ENCODE measurements at places on chromosomes 12 and 14.

DNA sequence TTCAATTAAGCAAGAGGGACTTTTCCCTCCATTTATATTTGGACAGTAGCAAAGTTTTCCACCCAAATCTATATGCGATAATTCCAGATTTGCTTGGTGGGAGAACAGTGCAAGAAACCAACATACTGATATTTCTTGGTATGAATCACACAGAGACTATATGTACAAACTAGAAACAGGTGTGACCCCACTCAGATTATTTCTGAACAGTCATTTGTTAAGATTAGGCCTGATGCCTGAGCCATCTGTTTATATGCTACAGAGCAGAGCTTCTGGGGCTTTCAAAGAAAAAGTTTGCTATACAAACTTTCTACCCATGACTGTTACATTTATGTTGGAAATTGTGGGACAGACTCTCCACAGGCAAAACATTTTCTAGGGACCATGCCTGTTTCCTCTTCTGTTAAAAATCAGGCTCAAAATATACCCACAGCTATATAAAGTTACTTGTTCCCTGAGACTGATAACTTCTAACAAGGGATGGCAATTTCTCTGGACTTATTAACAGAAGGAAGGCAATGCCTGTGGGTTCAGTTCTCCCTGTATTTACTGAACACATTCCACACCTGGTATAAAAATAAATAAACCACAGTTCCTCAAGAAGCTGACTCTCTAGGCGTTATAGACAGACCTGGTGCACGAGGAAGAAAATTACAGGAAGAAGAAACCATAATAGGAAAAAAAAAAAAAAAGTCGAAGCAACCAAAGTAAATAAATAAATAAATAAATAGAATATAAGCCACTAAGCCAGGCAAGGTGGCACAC is 8.0 kb downstream of the PTPN21 start:
- DNase-seq = no peak

DNA sequence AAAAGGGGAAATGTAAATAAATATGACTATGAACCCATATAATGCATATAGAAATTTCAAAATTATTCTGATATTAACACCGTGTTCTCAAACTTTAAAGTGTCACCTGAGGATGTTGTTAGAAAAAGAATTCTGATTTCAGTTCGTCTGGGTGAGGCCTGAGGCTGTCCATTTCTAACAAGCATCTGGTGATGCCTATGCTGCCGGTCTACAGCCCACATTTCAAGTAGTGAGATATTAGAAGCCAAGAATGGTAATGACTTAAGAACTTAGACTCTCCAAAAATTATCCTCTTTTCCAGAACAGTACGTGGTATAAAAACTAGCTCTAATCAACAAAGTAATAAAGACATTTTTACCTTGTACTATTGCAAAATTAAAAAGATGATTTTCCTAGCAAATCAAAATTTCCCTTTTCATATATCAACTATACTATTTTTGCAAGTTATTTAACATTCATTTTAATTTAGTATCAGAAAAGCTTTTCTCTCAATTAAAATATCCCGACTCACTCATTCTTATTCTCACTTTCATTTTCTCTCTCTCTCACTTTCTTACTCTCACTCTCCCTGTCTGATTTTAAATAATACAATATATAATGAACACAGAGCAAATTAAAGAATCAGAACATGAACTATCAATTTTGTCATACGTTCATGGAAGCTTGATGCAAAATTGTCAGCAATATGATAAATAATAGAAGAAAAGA is 35.0 kb downstream of the PIK3C2G start:
- DNase-seq = no peak

DNA sequence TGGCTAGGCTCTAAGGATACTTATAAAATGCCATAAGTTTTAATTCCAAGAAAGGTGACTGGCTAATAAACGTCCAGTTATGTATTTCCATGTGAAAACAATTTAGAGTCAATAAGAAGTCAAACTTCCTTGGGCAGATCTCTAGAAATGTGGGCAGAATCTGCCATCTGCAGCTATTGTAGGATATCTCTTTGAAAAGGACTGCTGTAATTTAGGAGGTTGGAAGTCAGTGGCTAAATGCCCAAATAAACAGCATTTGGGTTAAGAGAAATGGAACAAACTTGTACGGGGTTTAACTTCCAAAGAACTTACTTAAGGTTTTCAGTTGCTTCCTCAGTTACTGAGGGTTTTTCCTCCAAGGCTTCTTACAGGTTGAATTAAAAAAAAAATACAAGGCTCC is 121.6 kb downstream of the FIGNL2 start:
- DNase-seq = no peak

GRCh38 chr12:109879351-109880042 is 844 bp downstream of the GLTP start:
- DNase-seq = no peak

- DNase-seq = no peak
These were observed 100.3 kb upstream of the FAR2 start for GRCh38 chr12:29048787-29049186.

DNA sequence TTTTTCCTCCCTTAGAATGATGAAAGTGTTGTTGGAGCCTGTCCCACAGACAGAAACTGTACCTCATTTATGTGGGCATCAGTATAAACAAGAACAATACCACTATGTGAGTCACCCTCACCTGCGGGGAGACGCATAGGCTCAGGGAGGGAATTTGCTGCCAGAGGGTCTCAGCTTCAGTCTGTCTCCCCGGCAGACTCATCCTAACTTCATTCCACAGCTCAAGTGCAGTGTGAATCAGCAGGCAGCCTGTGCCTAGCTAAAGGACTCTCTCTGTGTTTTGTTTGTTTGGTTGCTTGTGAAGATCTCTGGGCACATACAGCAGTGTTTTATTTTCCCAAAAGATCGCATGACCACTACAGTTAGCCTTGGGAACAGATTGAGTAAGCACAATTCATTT is 98.9 kb downstream of the PRKCH start:
- no peak for DNase-seq

DNA sequence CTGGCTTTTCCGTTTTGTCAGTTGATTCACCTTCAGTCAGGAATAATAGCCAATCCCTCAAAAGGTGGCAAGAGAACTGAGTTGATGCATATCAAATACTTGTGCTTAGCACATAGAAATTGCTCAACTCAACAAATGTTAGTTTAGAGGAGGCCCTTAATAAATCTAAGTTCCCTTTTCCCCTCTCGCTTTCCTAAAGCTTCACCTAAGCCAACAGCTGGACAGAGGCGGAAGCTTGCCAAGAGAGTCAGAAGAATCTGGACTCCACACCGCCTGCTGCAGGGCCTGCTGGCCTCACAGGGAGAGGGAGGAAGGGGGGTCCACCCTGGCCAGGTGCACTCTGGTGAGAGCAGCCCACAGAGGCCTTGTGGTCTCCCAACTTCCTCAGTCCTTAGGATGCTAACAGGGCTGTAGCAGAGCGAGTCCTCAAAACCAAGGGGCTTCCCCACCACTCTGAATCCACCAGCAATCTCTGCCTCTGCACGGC is 213.1 kb downstream of the CHST11 start:
- DNase-seq = no peak

DNA sequence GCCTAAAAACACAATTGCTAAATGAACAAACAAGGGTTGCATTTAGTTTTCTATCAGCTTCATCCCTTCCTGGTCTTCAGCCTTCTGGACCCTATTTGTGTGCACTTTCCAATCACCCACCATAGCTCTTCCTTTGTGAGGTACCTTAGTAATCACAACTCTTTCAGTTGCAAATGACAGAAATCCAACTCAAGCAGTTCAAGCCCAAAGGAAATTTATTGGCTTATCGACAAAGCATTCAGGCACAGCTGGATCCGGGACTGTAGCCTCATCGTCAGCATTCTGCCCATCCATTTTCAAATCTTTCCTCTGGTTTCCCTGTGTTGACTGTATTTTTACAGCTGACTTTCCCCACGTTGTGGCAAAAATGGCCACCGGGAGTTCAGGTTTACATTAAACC is 148.6 kb upstream of the VASH1 start:
- DNase-seq = no peak

DNA sequence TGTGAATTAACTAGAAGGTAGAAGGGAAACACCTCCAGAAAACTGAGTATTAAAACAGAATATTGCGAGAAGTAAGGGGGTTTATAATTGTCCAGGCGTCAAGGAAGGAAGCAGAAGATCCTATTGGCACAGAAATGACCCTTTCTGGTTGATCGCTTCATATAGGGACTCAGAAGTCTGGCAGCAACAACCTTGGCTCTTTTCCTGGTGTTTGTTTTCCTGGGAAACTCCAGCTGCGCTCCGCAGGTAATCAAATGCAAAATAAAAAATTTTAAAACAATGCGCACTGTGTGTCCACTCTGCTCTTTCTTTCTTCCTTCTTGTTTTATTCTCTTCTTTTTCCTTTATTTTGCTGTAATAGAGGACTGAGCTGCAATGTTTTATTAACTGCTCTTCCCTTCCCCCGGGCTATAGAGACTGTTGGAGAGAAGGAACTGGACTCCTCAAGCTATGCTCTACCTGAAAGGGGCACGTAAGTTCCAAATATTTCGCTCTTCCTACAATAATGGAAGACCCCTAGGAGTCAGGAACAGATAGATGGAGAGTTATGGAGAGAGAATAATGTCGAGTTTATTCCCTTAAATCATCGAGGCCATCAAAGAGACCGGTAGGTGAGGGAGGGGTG is 737 bp downstream of the SPX start:
- no peak for DNase-seq

- no peak for DNase-seq
These were observed 88.7 kb downstream of the RIC8B start for GRCh38 chr12:106863189-106863588.

DNA sequence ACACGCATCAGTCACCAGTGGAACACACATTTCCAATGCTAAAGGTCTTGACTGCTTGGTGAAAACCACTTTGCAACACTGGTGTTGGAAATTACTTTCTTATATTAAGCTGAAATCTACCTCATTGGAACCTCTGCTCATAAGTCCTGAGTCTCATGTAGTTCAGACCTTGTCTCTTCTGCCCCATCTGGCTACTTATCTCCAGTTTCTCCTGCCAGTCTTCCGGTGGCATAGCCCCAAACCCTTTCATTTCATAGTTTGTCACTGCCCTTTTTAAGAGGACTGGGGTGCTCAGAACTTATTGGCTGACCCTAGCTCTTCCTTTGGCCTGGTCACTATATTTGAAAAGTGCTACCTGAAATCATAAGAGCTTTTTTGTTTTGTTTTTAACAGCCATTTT is 43.7 kb downstream of the HELB start:
- no peak for DNase-seq

DNA sequence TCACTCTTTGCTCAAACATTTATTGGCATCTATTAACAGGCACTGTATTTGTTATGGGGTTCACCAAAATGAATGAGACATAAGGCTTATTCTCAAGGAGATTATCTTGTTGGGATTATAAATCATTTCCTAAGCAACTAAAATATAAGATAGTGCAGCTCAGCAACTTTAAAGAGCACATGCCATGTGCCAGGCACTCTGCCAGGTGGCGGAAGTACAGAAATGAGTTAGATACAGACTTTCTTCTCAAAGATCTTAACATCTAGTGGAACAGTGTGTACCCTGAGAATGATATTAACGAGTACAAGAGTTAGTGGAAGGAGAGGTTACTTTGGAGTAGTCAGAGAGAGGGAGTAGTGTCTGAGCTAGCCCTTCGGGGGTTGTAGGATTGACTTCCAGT is 28.4 kb upstream of the TOMM20L start:
- DNase-seq = no peak

- no peak for DNase-seq
These were observed 391.8 kb upstream of the DCN start for GRCh38 chr12:91574391-91574790.

DNA sequence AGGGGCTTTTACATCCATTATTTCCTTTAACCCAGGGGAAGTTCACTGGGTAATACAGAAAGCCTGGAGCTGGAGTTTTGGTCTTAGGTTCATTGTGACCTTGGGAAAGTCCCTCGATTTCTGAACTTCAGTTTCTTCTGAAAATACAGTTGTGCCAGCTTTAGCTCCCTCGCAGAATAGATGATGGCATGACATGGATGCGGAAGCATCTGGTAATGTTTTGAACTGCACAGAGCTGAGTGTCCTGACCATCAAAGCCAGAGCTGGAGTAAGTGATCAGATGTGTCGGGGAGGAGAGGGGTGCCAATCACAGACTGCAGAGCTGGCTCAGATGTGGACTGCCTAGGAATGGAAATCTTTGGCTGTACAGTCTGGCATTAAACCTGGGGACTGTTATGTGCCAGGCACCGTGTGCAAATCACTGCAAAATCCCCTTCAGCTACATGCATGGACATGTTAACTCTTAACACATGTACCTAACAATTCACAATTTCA is 180.9 kb downstream of the ETV6 start:
- DNase-seq = no peak

DNA sequence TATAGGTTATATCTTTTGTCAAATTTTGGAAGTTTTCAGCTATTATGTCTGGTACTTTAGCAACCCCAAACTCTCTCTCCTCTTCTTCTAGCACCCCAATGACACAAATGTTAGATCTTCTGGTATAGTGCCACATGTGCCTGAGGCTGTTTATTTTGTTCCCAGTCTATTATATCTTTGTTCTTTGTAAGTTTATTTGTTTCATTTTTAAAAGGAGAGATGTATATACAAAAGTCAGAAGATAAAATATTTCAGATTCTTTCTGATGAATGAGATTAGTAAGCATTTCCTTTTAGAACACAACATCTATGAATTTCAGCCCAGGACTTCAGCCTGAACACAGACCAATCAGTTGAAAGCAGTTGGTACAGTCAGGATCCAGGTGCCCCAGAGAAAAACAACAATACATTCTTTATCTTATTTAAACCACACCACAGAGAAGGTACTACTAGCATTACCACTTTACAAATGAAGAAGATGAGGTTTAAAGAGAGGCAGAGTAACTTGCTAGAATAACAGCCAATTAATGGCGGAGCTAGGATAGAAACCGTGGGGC is 114.1 kb upstream of the BTG1 start:
- DNase-seq = no peak

- no peak for DNase-seq
These were observed 182.9 kb upstream of the SLC38A2 start for GRCh38 chr12:46555406-46555852.

GRCh38 chr14:99950181-99950580 is 115.0 kb upstream of the EVL start:
- no peak for DNase-seq

GRCh38 chr12:6140651-6141447 is 16.4 kb upstream of the VWF start:
- peak; percentile 38 for DNase-seq

- DNase-seq = no peak
These were observed 12.2 kb downstream of the RAD9B start for GRCh38 chr12:110514363-110514762.

GRCh38 chr12:22689876-22690275 is 64.9 kb downstream of the ETNK1 start:
- no peak for DNase-seq

DNA sequence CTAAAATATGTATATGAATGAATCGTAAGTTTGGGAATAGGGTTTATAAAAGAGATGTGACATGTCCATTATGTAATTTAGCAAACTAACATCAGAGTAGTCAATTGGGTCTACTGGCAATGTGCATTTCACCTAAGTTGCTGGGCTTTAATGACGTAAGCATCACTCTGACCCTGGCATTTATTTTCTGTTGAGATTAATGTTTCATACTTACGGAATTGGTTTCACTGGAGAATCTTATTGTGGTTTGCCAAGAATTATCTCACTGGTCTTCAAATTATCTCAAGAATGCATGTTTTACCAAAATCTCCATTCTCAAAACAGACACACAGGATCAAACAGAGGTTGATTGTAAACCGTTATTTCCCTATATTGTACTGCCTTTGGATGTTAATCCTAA is 437.1 kb downstream of the NPAS3 start:
- no peak for DNase-seq

- DNase-seq = no peak
These were observed 76.6 kb downstream of the RIN3 start for GRCh38 chr14:92590176-92590575.
